ENCODE measurements at places on chromosomes 4 and X. TPM values are rescaled to one million over a fixed set of nuclear protein-coding genes. Genes with fewer than 3 reads are reported as not detected.

DNA sequence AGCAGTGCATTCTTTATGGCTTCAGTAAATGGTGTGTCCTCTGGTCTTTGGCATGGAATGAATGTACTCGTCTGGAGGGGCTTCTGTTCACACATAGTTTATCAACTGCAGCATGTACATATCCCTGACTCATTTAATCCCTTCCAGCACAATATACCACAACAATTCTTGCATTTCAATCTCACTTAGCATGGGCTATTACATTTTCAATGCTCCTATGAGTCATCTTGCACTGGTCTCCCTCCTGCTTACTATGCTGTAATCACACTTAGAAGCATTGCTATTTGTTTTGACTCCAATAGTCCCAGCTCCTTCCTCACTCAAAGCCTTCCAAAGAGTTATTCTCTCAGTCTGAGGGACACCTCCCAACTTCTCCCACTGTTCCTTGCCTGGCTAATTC lies 180.9 kb upstream of the NUDT10 start:
- H3K36me3 ChIP-seq: no peaks in the 10 kb centered on the region
- H3K4me1 ChIP-seq: no peaks in the 10 kb centered on the region
- no peak for DNase-seq
- no peak overlapping the region for H3K4me3 ChIP-seq

DNA sequence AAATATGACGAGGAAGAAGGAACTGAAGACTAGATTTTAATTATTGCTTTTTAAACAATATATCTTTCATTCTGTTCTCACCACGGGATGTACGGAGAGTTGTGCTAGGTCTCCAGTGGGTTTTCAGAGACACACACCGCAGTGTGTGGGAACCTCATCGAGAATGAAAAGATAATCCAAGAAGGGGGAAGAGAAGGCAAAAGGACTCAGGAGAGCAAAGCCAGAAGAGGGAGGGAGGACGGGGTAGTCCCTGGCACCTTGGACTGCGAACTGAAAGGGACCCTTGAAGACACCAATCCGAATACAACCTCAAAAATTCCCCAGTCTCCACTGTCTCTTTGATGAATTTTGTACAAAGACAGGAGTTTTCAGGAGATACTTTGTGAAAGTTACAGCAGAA lies 932 bp upstream of the LEF1 start:
- peak overlapping the region; percentile 63 for H3K4me3 ChIP-seq
- DNase-seq: no peak
- H3K27me3 ChIP-seq: peaks cover 66% of the 10 kb centered on the region
- no peaks in the 10 kb centered on the region for H3K36me3 ChIP-seq
- no peak overlapping the region for H3K27ac ChIP-seq

DNA sequence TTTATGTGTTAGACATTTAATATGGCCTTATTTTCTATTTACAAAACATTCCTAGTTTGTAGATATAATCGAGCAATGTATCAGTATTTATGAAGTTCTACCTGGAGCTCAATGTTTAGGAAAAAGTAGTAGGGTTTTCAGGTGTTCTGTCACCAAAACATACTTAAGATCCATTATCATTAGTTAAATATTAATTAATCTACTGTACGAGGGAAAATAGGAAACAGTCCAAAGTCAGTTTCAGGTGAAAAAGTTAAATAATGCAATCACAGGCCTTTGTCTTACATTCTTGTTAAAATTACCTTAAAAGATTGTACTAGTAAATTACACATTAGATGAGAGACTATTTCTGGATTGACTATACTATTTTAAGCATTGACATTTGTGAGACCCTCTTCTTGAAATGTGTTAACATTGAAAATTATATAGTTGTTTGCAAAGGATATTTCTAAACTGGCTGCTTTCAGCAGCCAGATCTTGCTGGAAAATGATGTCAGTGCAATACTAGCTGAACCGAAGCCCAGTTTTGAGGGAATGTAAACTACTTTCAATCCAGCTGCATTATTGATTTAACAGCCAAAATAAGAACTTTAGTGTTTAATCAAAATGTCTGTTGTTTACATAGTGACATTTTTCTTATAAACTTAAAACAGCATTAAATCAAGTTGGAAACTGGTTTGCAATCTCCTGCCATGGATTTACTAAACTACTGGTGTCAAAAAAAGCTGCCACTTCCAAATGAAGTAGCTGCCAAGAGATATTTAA lies 19.3 kb downstream of the GUCY1B1 start:
- H3K4me1 ChIP-seq: no peaks in the 10 kb centered on the region
- H3K4me3 ChIP-seq: no peak overlapping the region
- no peaks in the 10 kb centered on the region for H3K36me3 ChIP-seq
- H3K27ac ChIP-seq: no peak overlapping the region
- no peak for DNase-seq

GYPE gene
- total RNA-seq: 10.3 TPM

TIMP1 gene
- total RNA-seq: 188 TPM

SUPT20HL1 gene
- total RNA-seq: not detected

ZIC3 gene
- not detected for total RNA-seq

LANCL3 gene
- total RNA-seq: 0.68 TPM

PJA1 gene
- 13.4 TPM for total RNA-seq

MYL5 gene
- 22.8 TPM for total RNA-seq

SHROOM4 gene
- 2.3 TPM for total RNA-seq

NWD2 gene
- total RNA-seq: not detected
